Left lung (tissue), 14 donors: ENCODE measurements at places on chromosomes 12 and 14.

GRCh38 chr14:99671235-99672224, 12.6 kb upstream of the CYP46A1 start:
- H3K4me1 ChIP-seq, result no peaks in the 10 kb centered on the region
- no peaks in the 10 kb centered on the region for H3K36me3 ChIP-seq
- no peak for DNase-seq
- no peak overlapping the region for H3K27ac ChIP-seq
- H3K4me3 ChIP-seq, result no peak overlapping the region

DNA sequence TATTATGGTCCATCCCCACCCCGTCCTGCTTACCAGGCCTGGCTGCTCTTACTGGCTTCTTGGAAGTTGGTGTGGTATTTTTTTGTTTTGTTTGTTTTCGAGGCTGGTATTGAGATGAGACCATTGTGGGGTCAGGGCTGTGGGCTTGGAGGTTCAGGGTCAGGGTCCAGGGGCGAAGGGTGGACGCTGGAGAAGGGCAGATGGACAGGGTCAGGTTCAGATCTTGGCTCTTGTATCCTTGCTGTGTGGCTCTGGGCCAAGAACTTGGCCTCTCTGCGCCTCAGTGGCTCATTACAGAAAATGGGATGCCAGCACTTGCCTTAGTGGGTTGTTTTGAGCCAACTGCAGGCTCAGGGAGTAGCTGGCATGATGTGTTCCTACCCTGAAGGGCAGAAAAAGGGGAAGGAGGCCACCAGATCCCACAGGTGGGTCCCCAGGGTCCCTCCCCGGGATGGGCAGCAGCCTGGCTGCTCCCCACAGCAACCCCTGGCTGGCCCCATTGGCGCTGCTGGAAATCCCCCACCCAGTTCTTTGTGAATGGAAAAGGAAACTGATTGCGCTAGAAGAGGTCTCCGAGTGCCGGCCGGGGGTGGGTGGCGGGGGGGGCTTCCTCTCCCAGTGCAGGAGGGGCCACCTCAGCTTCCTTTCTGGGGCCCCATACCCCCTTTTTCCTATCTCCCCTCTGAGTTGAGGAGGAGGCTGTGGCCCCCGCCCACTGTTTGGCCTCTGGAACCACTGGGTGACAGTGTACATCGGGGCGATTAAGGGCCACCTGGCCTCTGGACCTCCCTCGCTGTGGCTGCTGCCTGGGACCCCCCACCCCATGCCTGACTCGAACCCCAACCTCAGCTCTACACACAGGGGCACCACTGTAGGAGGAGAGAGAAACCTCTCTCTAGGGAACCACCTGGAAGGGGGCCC, 25.0 kb downstream of the SH2B3 start:
- H3K4me1 ChIP-seq, result peaks cover 100% of the 10 kb centered on the region
- peak overlapping the region; percentile 64 for H3K27ac ChIP-seq
- no peak overlapping the region for H3K4me3 ChIP-seq
- H3K36me3 ChIP-seq, result no peaks in the 10 kb centered on the region

DNA sequence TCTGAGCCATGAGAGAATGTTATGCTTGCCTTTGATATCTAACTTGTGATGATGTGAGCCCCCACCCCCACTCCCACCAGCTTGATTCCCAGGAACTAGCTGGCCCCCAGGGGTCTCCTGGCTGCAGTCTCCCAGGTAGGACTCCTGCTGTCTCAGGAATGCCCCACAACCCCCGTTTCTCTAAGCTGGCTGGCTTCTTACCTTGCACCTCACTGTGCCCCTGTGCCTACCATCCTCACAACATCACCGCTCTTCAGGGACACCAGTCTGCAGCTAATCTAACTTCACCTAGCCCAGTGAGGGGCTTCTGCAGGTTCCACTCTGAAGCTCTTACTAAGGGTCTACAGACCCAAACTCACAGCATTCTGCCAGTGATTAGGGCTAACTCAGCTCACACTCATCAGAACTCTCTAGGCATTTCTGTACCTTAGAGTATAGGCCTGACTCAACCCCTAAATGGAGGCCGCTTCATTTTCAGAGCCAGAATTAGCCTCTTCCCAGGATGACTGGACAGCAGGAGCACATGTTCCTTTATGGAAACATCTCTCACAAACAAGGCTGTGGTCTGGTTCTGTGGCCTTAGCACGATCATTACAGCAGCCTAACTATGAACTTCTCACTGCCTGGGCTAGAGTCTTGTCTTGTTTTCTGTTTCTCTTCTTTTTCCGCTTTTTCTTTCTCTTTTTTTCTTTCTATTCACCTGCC, 72.8 kb upstream of the IFNG-AS1 start:
- H3K27ac ChIP-seq, result no peak overlapping the region
- H3K27me3 ChIP-seq, result no peaks in the 10 kb centered on the region
- H3K36me3 ChIP-seq, result no peaks in the 10 kb centered on the region
- no peak overlapping the region for H3K4me3 ChIP-seq

GRCh38 chr12:57479376-57480115, at the start of gene ARHGAP9:
ARHGAP9 (minus strand) TSS chr12:57479866; CDS start chr12:57479406, 460 bp downstream.
- peak within 1 kb of the TSS; percentile 95 for H3K27ac ChIP-seq
- peaks cover 19% of the 10 kb centered on the region for H3K27me3 ChIP-seq
- no peaks in the 10 kb centered on the region for H3K4me1 ChIP-seq
- H3K4me3 ChIP-seq, result peak within 1 kb of the TSS; percentile 64

DNA sequence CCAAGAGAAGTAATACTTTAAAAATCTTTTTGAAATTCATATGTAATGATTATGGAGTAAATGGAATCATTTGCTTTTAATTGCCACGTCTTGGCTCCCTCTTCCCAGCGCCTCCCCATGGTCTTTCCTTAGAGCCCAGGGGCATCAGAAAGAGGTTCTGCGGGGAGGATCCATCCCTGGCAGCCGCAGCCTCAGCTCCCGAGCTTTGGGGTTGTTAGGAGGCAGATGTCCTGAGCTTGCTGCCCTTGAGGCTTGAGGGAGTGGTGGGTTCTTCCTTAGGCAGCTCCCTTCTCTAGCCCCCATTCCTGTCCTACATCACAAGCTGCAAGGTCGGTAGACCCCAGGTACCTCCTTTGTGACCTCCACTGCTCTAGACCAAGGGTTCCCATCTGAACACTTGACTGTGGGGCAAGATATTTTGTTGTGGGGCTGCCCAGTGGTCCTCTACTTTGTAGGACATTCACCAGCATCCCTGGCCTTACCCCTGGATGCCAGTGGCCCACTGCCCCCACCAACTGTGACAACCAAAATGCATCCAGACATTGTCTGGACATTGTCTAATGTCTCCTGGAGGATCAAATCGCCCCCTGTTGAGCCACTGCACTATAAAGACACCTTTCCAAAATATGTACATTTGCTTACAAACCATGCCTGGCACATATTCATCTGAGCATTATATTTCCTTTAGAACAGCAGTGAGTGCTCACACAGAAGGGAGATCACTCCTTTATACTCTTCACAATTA, 6.3 kb downstream of the PPP2R5C start:
- H3K27me3 ChIP-seq, result no peaks in the 10 kb centered on the region
- H3K36me3 ChIP-seq, result no peaks in the 10 kb centered on the region
- H3K4me3 ChIP-seq, result no peak overlapping the region
- peaks cover 12% of the 10 kb centered on the region for H3K4me1 ChIP-seq
- no peak for DNase-seq

DNA sequence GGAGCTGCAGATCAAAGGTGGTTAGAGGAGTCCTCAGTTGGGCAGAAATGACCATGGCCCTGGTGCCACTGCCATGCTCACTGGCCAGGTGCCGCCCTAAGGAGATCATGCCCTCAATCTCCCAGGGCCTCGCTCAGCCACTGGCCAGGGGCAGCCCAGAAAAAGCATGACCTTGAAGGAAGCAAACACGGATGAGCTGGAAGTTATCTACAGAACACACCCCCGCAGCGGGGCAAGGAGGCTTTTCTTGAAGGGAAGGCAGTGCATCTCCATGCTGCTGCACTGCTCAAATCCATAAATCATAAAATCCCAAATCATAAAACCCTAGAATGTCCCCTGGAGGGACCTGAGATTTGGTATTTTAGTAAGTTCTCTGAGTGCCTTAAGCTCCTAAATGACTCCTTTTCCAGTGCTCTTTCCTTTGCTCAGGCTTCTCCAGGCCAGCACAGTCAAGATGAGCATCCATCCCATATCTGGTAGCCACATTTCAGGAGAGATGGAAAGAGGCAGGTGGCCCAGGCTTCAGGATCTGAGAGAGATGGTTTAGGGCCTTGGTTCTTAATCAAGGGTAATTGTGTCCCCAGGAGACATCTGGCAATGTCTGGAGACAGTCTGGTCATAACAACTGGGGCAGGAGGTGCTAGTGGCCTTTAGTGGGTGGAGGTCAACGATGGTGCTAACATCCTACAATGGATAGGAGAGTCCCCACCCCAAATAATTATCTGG, 217.3 kb downstream of the RBM19 start:
- no peak overlapping the region for H3K27ac ChIP-seq
- DNase-seq, result no peak
- H3K4me3 ChIP-seq, result no peak overlapping the region

DNA sequence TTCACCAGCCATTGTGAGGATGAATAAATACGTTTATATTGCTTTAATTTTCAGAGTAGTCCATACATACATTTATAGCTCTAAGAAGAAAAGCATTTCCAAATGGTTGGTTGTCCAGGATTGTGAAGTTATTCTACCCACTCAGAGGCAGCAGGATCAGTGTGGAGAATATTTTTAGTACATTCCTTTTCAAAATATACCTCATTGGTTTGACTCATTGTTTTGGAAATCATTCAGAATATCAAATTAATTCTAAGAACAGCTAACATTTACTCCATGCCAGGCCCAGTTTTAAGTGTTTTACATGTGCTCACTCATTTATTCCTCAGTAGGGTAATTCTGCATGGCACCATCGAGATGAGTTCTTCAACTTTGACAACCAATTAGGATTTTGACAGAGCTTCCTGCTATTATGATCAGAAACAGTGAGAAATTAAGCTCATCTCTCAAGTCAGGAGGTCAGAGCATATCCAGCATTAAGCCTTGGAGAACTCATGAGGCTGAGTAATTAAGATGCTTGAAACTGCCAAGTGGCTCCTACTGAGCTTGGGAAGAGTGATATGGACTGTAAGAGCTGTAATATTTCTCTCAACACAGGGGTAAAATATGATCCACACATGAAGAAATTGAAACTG, 153.3 kb upstream of the CLEC14A start:
- no peak for DNase-seq
- H3K36me3 ChIP-seq, result no peaks in the 10 kb centered on the region
- no peaks in the 10 kb centered on the region for H3K4me1 ChIP-seq

- H3K36me3 ChIP-seq, result no peaks in the 10 kb centered on the region
- DNase-seq, result no peak
- no peak overlapping the region for H3K27ac ChIP-seq
- H3K4me3 ChIP-seq, result no peak overlapping the region
Measured at GRCh38 chr12:91210618-91211017, 28.0 kb upstream of the DCN start.

GRCh38 chr12:47082283-47082682, 2.5 kb upstream of the AMIGO2 start:
- DNase-seq, result no peak
- H3K27ac ChIP-seq, result peak overlapping the region; percentile 92
- no peaks in the 10 kb centered on the region for H3K36me3 ChIP-seq
- H3K27me3 ChIP-seq, result peaks cover 22% of the 10 kb centered on the region

DNA sequence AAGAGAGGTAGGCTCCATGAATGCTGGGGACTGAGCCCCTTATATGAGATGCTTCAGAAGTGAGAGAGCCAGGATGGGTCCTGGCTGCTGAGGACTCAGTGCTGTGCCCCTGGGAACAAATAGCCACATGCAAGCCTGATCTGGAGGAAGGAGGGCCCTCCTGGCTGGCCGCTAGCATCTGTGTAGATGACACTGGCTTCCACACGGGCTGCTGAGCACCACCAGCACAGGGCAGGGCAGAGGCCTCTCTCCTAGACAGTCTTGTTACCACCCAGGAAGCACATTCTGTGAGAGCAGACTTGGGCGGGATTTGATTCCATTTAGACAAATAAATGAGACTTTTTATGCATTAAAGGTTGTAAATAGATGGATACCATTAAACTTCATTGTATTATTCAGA, 48.0 kb downstream of the ZNF664 start:
- no peaks in the 10 kb centered on the region for H3K36me3 ChIP-seq
- H3K27ac ChIP-seq, result no peak overlapping the region
- DNase-seq, result no peak
- no peaks in the 10 kb centered on the region for H3K27me3 ChIP-seq
- H3K4me3 ChIP-seq, result no peak overlapping the region

- DNase-seq, result peak; percentile 92
- H3K4me3 ChIP-seq, result peak overlapping the region; percentile 71
- H3K4me1 ChIP-seq, result peaks cover 21% of the 10 kb centered on the region
- peak overlapping the region; percentile 93 for H3K27ac ChIP-seq
- no peaks in the 10 kb centered on the region for H3K36me3 ChIP-seq
Measured at GRCh38 chr12:51217133-51217967, 512 bp downstream of the POU6F1 start.

DNA sequence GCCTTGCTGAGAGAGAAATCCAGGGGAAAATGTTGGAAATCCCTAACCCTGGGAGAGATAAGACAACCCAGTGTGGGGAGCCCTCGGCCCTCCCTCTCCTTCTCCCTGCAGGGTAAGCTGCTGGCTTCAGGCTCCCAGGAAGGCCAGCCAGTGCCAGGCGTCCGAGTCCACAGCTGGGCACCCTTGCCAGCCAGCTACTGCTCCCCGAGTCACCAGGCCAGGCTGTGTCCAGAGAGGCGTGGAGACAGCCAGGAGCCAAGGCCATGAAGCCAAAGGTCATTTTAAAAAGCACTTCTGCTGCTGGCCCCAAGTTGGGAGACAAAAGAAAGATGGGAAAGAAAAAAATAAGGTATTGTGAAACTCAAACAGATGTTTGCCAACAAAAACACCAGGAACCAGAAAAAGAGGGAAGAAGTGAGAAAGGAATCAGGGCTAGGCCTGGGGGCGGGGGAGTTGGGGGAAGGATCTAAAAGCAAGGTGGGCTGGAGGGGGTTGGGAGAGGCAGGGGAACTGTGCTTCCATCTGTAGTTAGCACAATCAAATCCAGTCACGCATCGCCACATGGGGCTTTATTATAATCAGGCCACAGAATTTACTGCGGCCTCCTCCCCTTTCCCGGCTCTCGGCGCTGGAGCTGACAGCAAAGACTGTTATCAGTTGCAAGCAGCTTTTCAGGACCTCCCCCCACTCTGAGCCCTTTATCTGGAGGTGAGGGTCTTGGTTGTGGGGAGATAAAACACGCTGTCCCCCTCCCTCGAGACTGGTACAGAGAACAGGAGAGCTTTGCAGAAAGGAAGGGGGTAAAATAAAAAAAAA, 33.5 kb downstream of the RBM19 start:
- peaks cover 87% of the 10 kb centered on the region for H3K36me3 ChIP-seq
- H3K27me3 ChIP-seq, result no peaks in the 10 kb centered on the region
- no peak overlapping the region for H3K27ac ChIP-seq
- H3K4me3 ChIP-seq, result no peak overlapping the region
- no peak for DNase-seq

GRCh38 chr12:132178316-132178715, 34.1 kb downstream of the NOC4L start:
- peaks cover 81% of the 10 kb centered on the region for H3K27me3 ChIP-seq
- H3K4me1 ChIP-seq, result no peaks in the 10 kb centered on the region
- peak; percentile 45 for DNase-seq
- H3K36me3 ChIP-seq, result no peaks in the 10 kb centered on the region

- peak overlapping the region; percentile 46 for H3K4me3 ChIP-seq
- H3K4me1 ChIP-seq, result peaks cover 29% of the 10 kb centered on the region
- no peak for DNase-seq
- peaks cover 97% of the 10 kb centered on the region for H3K27me3 ChIP-seq
- no peak overlapping the region for H3K27ac ChIP-seq
- H3K36me3 ChIP-seq, result no peaks in the 10 kb centered on the region
Measured at GRCh38 chr12:57609781-57610553, 1.3 kb upstream of the ARHGEF25 start.
